ENCODE measurements at places on chromosomes 7 and 10.
A peak's percentile ranks its signal among the peaks of the same experiment; 100 is the strongest.

DNA sequence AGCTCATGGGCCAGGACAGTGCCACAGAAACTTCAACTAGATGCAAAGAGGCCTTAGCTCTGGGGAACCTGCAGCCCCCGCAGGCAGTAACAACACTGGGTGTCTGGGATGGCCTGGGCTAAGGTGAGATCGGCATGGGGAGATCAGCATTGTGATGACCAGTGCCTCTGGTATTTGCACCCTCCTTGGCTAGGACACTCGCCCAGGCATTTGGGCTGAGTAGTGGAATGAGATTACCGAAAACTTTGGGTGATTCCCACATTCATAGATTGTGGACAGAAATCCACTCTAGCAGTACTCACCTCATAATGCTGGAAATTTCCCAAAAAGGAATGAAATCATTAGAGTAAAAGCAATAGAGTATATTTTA is 70.6 kb upstream of the ZMIZ2 start:
- DNase-seq: no peak

GRCh38 chr10:79459243-79459642 is 13.8 kb upstream of the ZCCHC24 start:
- DNase-seq: no peak

DNA sequence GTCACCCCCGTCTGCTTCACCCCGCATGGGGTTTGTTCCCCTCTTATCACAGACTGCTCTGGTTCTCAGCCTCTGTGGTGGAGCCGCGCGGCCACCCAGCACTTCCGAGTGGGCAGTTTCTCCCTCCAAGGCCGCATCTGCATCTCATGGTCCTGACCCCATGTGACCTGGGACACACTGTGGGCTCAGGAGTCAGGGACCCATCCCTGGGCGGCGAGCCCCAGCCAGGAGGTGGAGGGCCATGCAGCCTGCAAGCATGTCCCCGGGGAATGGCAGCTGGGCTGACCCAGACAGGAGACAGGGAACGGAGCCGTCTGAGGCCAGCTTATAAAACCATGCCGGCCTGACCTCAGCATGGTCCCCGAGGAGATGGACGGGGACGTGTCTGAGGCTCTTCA is 25.2 kb upstream of the TTYH3 start:
- DNase-seq: no peak

DNA sequence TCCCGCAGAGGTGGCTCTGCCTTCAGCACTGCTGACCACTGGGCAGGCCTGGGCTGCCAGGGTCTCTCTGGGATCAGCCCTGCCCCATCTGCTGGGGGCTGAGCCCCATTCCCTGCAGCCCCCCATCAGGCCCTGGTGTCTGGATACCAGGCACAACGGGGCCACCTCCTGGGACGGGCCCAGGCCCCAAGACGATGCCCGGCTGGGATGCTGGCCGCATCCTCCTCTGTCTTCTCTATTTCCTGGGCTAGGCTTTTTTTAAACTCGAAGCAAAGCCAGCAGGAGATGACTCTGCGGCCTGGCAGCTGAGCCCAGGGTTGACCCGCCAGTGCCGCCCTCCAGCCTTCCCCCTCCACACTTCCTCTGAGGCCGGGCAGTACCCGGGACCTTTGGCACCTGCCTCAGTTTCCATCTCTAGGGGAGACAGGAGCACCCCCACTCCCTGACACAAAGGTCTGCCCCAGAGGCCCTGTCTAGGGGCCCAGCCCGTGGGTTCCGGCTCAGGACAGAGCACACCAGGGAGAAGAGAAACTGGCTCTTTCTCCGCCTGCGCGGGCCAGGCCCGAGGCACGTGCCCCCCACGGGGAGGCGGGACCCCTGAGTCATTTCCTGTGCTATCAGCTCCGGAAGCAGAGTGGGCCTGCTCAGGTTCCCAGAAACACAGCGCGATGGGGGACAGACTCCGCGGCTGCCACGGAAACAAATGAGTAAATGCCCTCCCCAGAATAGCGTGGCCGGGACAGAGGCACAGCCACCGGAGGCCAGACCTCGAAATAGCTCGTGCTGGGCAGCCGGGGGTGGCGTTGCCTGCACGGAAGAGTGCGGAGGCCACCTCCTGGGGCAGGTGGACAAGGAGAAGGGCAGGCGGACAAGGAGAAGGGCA is 84.6 kb upstream of the PDGFA start:
- DNase-seq: no peak

DNA sequence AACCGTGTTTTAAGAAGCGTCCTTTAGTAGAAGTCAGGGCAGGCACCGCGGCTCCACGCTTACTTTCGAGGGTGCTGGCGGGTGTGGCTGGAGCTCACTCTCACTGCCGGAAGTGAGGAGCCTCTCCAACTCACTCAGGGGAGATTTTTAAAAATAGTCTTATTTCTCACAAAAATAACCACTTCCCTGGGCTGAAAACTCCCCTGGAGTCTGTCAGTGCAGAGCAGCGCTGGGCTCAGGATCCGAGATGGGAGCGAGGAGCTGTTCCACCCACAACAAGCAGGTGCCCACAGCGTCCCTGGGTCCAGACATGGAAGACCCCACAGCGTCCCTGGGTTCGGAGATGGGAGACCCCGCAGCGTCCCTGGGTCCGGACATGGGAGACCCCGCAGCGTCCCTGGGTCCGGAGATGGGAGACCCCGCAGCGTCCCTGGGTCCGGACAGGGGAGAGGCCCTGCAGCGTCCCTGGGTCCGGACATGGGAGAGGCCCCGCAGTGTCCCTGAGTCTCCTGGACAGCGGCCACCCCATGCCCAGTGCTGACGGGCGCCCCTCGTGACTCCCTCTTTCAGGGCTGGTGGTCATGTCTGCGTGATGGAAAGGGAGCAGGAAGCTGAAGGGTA is 51.2 kb downstream of the VIPR2 start:
- no peak for DNase-seq

GRCh38 chr10:78910021-78910420 is 158.7 kb upstream of the ZMIZ1 start:
- DNase-seq: no peak

DNA sequence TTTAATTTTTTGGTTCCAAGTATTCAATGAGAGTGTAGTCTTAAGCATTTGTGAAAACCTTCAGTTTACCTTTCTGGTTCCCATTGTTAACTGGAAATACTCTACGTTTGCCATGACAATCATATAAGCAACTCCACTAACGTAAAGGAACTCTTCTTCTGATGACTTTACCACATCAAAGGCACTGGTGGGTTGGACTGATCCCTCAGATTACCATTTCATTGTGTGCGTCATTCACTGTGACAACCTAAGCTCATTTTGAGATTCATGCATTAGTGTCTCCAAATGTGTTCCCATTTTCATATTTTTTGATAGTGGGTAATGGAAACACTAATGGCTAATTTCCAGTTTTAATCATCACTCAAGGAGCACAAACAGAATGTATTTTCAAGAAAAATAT is 119.9 kb upstream of the COL1A2 start:
- DNase-seq: no peak

DNA sequence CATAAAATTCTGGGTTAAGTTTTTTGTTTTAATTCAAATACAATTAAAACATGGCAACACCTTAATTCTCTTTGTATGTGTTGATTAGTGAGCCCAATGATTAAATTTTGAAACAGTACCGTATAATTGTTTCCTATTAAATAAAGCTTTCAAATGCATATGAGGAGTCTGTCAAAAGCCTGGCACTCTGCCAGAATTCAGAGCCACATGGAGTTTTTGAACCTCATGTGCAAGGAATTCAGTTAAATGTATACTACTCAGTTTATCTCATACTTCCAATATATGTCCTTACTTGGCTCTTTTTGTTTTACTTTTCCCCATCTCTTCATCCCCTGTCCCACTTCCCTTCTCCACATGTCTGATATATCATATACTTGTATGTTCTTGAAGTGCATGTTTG is 165.6 kb upstream of the FAM3C start:
- peak; percentile 37 for DNase-seq

GRCh38 chr7:156458011-156458410 is 182.6 kb upstream of the RNF32 start:
- DNase-seq: no peak
